ENCODE measurements at places on chromosomes 6 and 20.

- no peak for DNase-seq
Observed at GRCh38 chr20:50342638-50343102, 152.0 kb downstream of the CEBPB start.

- DNase-seq, result no peak
Observed at GRCh38 chr6:107555449-107555848, 65.5 kb downstream of the SOBP start.

DNA sequence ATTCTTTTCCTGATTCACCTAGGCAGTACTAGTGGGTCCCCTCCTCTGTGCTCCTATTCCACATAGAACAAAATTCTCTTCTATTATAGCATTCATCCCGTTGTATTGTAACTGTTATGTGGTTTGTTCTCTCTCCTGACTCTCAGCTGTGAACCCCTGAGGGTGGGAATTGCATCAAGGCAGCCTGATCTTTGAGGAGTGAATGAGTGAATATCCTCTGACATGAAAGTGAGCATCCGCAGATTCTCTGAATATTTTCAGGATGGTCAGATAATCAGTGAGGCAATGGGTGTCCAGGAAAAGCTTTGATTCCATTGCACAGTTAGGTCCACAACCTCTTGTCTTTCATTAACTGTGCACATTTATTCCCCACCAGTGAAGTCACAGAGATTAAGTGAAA, 67.6 kb upstream of the SLC22A23 start:
- DNase-seq, result no peak

DNA sequence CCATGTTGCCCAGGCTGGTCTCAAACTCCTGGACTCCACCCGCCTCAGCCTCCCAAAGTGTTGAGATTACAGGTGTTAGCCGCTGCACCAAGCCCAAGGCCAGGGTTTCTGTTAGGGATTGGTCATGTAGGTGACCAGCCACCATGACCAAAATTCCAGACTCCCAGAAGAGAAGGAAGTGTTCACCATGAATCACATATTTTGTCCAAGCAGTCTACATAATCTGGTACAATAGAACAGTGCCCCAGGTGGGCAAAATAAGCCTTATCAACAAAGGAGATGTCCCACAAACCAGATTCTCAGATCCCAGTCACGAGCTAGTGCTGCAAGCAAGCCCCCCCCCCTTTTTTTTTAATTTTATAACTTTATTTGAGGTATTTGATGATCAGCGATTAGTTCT, 20.0 kb downstream of the ZNF341 start:
- peak; percentile 45 for DNase-seq

- DNase-seq, result peak; percentile 16
Observed at GRCh38 chr6:152529369-152529768, 107.8 kb downstream of the SYNE1 start.

- no peak for DNase-seq
Observed at GRCh38 chr6:32973144-32974015, 5.0 kb downstream of the BRD2 start.
